Glutamatergic neuron (in vitro differentiated cells): ENCODE measurements at places on chromosomes 5 and 9.
A peak's percentile ranks its signal among the peaks of the same experiment; 100 is the strongest.

- no peak for DNase-seq
Measured at GRCh38 chr5:44740660-44741059, 68.1 kb upstream of the MRPS30 start.

GRCh38 chr5:149937610-149938009, 7.0 kb downstream of the PDE6A start:
- DNase-seq: no peak

GRCh38 chr9:4105183-4105582, 194.7 kb downstream of the GLIS3 start:
- DNase-seq: no peak

DNA sequence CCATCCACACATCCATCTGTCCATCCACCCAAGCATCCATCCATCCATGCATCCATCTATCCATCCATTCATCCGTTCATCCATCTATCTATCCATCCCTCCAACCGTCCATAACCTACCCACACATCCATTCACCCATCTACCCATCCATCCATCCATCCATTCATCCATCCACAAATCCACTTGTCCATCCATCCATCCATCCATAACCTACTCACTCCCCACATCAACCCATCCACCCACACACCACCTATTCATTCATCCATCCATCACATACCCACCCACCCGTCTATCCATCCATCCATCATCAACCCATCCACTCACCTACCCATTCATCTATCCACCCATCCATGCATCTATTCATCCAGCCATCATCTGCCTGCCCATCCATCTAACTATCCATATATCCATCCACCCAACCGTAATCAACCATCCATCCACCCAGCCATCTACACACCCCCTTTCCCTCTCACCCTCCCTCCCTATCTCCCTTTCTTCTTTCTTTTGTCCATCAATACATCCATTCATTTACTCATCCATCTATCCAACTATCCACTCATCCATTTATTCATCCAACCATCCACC, 43.6 kb upstream of the CLPTM1L start:
- DNase-seq: no peak

GRCh38 chr9:126788634-126789349, 16.0 kb upstream of the ZBTB43 start:
- DNase-seq: no peak

- no peak for DNase-seq
Measured at GRCh38 chr5:102523541-102524175, 24.9 kb upstream of the SLCO6A1 start.

GRCh38 chr9:106880081-106880480, 17.1 kb downstream of the ZNF462 start:
- DNase-seq: no peak

DNA sequence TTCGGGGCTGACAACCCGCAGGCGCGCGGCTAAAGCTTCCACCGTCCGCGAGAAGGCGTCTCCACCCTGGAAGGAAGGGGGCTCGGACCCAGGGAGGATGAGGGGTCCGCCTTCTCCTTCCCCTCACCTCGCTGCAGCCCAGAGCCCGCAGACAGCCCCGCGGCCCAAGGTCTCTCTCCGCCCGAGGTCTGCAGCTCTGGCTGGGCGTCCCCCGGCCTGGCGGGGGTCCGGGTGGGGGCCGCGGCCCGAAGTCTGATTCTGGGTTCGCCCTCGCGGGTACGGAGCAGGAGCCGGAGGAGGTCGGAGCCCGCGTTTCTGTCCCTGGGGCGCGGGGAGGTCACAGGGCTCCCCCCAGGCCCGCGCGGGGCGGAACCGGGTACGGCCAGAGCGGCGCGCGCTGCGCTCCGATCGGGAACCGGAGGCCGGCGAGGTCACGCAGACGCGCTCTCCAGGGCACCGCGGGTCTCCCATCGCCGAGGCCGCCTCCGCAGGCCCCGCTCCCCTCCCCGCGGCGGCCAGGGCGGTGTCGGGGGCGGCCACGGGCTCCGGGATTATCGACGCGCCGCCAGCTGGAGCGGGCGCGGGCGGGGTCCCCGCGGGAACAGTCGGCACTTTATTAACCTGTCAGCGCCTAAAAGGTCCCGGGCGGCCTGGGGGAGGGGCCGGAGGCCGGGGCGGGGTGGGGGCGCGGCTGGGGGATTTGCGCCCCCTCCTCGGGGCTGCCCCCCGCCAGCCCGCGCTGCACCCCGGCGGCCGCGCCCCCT, 11.6 kb downstream of the LHX3 start:
- peak; percentile 61 for DNase-seq

GRCh38 chr5:32017692-32018367, 156.3 kb downstream of the GOLPH3 start:
- DNase-seq: no peak

DNA sequence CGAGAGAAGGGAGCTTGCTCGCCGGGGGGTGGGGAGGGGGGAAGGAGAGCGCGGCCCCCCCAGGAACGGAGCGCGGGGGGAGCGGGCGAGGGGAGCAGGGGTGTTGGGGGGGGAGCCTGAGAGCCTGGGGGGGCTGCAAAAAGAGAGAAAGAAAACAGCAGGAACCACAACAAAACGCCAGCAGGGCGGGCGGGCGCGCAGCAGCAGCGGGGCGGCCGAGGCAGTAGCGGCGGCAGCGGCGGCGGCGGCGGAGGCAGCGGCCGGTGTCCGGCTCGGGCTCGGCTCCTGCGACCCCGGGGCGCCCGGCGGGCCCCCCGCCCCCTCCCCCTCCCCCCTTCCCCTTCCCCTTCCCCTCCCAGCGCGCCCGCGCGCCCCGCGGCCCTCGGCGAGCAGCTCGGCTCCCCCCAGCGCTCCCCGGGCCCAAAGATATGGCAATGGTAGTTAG, 1.6 kb downstream of the NR2F1 start:
- DNase-seq: peak; percentile 61

GRCh38 chr9:14313951-14314423, at the start of gene NFIB:
TSS of gene NFIB (minus strand) at chr9:14314141. CDS start at chr9:14313511, 630 bp downstream.
- DNase-seq: peak; percentile 57

- no peak for DNase-seq
Measured at GRCh38 chr5:22590677-22591268, 262.4 kb downstream of the CDH12 start.

GRCh38 chr9:16675131-16675530, 195.3 kb downstream of the BNC2 start:
- DNase-seq: no peak

DNA sequence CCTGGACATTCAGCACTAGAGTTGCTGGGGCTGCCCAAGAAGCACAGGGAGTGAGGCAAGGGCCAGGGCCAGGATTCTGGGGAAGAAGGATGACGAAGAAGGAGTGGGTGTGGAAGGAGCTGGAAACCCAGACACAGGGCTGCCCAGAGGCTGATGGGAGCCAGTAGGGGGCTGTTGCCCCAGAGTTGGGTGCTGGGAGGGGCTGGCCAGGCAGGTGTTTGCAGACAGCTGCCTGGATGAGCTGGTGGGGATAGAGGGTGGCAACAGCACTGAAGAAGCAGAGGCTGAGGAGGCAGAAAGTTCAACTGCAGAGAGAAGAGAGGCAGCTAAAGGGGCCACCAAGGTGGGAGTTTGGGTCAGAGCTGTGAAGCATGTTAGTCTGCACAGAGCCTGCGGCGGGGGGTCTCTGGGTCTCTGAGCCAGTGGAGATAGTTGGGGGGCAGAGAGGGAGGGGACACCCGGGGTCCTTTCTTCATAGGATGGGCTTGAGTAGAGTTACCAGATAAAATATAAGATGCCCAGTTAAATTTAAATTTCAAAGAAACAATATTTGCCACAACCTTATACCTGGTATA, 2.5 kb upstream of the AQP7 start:
- no peak for DNase-seq

DNA sequence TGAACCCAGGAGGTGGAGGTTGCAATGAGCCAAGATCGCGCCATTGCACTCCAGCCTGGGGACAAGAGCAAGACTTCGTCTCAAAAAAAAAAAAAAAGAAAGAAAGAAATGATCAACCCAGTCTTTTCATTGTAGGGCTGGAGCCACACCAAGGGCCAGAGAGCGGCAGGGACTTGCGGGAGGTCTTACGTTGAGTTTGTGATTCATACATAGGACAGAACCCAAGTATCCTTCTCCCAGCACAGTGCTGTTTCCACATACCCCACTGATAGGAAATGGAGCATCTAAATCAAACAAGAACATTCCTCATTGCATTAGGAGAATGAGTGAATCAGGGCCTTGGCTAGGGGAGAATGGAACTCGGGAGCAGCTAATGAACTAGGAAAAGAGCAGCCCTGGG, 3.5 kb upstream of the TNIP1 start:
- DNase-seq: no peak

- DNase-seq: no peak
Measured at GRCh38 chr9:69984831-69985230, 58.8 kb upstream of the MAMDC2 start.

GRCh38 chr5:124865603-124866354, 119.3 kb upstream of the ZNF608 start:
- DNase-seq: no peak

DNA sequence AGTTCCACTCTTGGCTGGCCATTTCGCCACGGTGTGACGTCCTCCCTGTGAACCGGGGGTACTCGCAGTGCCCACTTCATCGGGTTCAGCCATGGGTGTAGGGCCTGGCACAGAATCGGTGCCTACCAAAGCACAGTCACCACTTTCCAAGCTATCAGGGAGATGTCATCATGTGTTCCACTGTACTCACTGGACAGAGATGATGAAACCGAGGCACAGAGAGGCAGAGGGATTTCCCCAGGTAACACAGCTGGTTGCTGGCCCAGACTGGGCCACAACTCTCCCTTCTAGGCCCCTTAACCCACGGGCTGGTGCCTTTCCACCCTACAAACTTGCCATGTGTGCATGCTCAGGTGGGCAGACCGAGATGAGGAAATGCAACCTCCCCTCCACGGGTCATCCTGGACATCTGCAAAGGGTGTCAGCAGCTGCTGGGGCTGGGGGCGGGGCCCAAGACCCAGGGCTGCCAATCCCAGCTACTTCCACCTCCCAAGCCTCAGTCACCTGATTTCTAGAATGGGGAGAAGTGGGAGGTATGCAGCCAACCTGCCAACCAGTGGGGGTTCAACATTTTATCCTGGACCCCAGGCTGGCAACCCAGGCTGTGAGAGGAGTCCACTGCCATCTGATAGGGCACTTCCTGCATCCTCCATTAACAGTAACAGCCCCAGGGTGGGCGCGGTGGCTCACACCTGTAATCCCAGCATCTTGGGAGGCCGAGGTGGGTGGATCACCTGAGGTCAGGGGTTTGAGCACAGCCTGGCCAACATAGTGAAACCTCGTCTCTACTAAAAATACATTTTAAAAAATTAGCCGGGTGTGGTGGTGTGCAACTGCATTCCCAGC, 893 bp upstream of the SH2D3C start:
- DNase-seq: no peak

GRCh38 chr9:137128862-137129455, 10.0 kb upstream of the GRIN1 start:
- no peak for DNase-seq

DNA sequence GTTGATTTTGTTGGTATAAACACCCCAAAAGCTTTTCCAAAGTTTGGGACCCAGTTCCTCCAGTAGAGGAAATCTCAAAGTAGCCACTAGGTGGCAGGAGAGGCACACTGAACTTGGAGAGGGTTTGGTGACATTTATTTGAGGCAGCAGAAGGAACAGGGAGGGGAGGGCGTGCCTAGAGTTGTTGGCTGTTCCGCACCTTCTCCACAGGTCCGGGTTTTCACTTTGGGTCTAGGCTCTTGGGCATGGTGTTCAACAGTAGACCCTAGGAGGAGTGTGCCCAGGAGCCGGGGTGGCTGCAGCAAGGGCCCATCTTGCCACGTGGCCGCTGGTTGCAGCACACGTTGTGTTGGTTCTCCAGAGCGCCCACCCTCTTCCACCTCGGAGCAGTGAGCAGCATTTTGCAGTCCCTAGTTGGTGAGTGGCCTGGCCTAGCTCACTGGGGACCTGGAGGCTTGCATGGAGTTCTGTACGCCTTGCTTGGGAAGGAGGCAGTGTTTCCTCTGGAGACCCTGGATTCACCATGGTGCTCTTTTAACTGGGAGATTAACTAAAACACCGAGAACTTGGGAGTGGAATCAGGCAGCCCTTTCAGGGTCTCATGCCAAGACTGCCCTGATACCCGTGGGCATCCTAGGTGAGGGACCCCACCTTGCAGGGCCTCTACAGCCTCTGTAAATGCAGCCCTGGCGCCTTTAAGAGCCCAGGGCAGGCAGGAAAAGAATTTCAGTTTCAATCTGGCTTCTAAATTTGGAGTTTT, 28.2 kb downstream of the PTPA start:
- DNase-seq: peak; percentile 74

DNA sequence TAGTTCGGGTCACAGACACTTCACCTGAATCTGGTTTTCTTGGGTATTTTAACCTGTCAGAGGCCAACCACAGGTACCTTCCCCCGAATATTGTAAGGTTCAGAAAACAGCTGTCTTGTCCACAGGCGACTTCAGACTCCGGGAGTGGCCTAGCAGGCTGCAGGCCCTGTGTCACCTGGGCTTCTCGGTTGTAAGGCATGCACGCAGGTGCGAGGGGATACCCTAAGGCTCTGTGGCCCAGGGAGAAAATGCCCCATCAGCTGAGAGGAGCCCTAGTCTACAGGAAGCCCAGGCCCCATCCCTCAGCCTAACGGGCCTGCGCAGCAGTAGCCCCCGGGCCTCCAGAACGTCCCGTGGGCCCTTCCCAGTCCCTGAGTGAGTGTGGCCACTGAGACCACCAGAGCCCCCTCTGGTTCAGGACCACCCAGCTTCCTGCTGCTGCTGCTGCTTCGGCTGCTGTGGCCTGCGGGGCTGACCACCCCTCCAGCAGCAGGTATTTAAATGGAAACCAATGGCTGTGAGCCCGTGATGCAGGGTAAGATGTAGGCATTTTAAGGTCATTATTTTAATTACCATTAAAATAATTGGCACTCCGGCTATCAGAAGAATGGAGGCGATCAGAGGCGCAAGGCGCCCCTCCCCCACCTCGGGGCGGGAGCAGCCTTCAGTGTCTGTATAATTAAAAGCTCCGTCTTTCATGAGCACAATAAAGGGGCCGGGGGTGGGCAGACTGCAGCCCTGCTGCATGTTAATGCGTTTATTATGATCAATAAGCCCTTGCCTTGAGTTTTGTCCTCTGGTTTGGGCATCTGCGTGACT, 65.4 kb downstream of the PSMB7 start:
- no peak for DNase-seq

DNA sequence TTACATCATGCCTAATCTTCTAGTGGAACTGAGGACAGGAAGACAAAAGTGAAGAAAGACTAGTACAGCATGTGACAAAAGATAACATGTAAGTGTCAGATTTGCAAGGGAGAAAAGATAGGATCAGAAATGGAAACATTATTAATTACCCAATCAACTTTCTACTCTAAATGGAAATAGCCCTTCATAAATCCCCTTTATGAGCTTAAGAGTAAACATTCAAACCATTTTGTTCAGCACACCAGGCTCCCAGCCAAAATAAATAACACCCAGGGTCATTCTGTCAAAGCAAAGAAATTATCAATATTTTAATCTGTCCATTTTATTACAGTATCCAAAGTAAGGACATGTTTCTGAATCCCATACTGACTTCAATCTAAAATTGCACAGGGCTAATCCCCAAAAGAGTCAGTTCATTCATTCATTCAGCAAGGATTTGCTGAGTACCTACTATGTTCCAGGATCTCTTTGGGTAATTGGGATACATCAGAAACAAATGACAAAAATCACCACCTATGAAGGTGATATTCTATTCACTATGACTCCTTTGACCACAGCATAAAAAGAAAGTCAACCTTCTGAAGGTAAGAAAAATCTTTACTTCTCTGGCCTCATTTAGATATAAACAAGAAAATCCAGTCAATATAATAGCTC, 5.3 kb downstream of the PRELID2 start:
- no peak for DNase-seq
